ENCODE measurements at places on chromosomes 4 and X.

DNA sequence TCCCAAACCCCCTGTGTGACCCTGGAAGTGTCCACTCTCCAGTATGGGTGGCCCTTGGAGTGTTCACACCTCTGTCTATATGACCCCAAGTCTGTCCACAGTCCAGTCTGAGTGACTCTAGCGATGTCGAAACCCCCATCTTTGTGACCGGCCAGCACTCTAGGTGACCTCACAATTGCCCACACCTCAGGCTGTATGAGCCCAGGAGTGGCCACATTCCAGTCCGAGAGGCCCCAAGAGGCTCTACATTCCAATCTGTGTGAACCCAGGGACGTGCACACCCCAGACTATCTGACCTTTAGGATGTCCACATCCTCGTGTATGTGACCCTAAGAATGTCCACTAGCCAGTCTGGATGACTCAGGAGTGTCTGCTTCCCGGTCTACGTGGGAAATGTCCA, 7.3 kb upstream of the GLOD5 start:
- no peak for DNase-seq

DNA sequence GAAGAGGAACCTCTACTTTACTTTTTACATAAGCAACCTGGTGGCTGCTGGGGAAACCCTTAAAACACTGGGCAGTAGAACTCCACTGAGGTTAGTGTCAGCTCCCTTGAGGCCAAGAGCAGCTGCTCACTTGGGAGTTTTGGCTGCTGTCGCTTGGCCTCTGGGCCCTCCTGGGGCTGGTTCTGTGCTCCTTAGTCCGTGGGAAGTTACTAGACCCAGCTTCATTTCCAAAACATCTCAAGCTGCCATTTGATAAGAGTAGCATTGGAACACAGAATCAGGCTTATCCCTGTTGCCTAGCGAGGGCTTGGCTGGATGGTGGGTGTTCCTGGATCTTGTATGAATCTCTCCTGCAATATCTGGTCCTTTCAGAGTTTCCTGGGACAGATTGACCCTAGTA, 26.1 kb downstream of the RNF4 start:
- no peak for DNase-seq

GRCh38 chrX:110965409-110966090, 130.4 kb upstream of the PAK3 start:
- DNase-seq, result no peak

- DNase-seq, result no peak
Measured at GRCh38 chrX:148310426-148311165, 189.8 kb upstream of the AFF2 start.

GRCh38 chrX:118724365-118724764, 3.0 kb upstream of the IL13RA1 start:
- no peak for DNase-seq

DNA sequence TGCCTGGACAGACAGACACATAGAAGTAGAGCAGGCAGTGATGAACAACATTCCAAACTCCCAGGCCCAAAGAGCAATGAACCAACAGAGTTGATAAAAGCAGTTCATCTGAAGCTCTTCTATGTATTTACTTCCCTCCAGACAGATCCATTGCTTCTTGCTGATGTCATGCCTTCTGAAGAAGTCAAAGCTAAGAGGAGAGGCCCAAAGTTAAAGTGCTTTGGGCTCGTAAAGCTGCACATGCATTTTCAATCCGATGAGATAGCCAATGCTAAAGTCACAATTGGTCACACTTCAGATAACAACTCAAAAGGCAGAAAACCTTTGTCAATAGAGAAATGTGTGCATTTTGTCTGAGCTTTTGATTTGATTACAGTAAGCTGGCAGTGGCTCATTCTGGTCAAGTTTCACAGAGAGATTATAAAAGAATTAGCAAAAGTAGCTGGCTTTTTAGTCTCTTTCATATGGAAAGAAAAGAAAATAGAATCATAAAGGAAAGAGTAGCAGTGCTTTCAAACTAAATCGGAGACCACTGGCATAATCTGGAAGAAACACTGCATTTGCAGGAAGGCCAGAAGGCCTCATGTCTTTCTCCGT, 82.0 kb downstream of the GPC4 start:
- DNase-seq, result no peak

- no peak for DNase-seq
Measured at GRCh38 chrX:57587607-57588006, 4.2 kb upstream of the ZXDB start.

DNA sequence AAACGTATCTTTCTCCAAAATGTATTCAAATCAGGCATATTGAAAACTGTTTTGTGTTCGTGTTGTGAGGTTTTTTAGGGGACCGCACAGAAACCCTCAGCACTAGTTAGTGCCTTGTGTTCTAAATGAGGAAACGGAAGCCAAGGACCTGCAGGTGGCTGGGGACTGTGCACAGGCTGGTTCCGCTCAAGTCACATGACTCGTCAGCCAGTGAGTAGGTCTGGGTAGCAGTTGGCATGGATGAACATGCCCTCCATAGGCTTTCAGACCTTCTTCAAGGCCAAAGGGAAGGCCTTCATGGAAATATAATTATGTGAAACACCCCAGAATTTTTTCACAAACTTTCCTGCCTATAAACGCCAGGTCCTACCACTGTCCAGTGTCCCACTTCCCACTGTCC, 1.3 kb upstream of the F11 start:
- DNase-seq, result no peak

- no peak for DNase-seq
Measured at GRCh38 chr4:139044291-139044690, 28.7 kb downstream of the NOCT start.

DNA sequence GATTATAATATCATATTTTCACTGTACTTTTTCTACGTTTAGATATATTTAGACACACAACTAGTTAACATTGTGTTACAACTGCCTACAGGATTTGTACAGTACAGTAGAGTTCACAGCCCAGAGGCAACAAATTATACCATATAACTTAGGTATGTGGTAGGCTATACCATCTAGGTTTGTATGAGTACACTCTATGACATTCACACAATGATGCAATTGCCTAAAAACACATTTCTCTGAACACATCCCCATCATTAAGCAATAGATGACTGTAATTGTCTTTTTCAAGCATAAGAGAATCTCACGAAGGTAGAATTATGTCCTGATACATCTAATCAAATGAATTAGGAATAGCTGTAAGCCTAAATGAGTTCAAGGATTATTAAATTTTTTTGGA, 12.3 kb upstream of the TIGD2 start:
- no peak for DNase-seq

DNA sequence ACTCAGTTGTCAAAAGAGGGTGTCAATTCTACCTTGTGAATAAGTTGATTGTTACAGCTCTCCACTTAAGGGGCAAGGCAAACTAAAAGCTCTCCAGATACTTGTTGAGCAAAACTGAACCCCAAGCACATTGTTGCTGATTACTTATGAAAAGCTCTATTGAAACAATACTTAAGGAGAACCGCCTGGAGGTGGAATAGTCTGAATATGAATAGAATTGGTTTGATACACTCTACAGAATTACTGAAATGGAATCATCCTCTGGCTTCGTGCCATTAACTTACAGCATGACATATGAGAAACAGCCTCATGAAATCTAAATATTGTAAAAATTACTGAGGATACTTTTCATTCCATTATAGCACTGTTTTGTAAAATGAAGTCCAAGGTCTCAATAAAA, 127.0 kb upstream of the SH3RF1 start:
- no peak for DNase-seq

GRCh38 chr4:40736910-40737309, 12.8 kb upstream of the NSUN7 start:
- no peak for DNase-seq

DNA sequence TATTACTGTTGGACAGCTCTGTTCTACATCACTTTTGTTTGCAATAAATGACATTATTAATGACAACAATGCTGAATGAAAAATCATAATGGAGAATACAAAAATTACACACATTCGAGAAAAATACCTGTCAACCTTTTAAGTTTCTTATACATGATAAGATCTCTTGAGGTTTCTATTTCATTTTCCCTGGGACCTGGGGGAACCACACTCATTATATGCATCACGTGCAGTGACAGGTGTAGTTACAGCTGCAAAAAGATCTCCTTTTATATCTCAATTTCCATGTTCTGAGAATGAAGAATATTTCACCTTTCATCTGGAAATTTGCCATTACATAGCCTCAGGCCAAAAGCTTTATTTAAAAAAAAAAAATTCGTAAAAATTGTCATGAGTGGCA, 1347.0 kb upstream of the AGA start:
- no peak for DNase-seq

DNA sequence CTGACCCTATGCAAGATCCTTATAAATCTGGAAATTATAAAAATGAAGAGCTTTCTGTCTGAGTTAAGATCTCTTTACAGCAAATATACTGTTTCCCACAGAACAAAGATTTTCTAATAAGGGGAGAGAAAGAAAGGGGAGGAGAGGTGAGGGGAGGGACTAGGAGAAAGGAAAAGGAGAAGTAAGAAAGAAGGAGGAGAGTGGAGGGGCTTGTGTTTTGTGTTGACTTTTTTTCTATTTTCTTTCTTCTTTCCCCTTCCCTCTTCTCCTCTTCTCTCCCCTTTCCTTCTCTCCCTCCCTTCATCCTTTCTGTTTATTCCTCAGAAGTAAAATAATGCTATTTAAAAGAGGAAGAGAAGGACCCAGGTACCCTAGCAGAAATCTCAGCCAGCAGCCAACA, 6.2 kb downstream of the CXCL6 start:
- DNase-seq, result no peak

DNA sequence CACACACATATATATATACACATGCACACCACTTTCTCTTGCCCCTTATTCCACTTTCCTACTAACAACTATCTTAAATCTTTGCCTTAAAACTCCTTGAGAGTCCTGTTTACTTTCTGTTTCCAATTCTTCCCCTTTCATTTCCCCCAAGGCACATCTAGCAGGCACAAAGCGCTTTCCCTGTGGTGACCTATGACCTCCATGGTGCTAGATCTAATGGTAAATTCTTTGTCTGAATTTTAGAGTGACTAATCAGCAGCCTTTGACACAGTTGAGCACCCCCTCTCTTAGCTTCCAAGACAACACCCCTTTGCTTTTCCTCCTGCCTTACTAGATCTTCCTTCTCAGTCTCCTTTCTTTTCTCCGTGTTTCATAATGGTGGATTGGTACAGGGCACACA, 236.4 kb upstream of the TTC29 start:
- no peak for DNase-seq

DNA sequence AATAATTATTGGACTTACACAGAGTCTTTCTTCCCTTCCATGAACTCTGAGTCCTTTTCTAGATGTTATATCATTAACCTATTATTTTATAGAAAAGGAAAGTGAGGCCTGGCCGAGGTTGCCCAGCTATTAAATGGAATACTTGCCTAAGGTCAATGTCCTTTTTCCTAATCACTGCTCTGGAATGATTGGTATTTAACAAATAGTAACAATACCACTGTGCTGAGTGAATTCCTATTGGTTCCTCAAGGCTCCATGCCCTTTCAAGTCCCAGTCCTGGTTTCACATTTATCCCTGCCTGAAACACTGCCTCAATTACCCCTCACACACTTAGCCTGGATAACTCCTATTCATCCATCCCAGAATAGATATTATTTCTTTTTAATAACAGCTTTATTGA, 6.2 kb downstream of the TCEAL9 start:
- no peak for DNase-seq

GRCh38 chr4:99356992-99357391, 4.4 kb upstream of the ADH1C start:
- no peak for DNase-seq

DNA sequence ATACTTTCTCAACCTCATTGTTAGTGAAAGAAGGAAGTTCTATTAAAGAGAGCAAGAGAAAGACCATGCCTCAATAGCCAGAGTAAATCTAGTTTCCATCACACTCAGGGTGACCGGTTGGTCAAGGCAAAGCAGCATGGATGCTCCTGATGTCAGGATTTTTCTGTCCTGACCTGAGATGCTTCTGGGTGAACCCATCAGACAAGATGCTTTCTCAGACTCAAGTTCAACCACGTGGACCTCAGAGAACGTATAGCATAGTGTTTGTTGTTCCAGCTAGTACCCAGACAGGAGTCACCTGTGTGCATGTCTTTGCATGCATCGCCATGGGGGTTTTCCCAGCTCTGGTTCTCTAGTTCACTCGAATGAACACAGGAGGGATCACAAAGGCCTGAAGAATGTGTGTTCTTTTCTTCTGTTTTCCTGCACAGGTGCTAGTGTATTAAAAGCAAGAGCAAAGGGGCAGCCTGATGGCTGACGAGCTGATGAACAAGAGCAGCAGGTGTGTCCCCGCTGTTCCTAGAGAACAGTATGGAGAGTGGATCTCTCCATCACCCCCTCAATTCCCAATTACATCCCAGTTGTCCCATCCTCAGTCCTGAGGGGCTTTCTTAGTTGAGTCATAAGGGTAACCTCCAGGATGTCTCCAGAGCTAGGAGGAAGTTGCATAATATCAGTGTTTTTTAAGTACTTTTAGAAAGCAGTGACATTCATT, 110.5 kb upstream of the ENPP6 start:
- no peak for DNase-seq

DNA sequence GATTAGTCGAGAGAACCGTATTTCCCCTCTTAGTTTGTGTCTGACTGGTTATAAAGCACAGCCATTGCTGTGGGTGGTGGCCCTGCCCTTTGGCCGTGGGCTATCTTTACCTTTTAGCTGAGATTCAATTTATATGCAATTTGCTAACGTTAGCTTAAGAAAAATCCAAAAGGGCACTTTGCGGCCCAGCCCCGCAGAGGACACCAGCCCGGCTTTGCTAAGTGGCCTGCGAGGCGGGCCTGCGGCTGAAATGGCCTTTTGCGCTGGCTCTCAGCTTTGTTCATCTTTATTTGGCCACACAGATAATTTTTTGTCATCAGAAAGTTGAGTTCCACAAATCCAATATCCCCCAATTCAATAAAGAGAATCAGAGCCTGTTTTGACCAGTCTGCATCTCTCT, 48.3 kb downstream of the CPZ start:
- no peak for DNase-seq

DNA sequence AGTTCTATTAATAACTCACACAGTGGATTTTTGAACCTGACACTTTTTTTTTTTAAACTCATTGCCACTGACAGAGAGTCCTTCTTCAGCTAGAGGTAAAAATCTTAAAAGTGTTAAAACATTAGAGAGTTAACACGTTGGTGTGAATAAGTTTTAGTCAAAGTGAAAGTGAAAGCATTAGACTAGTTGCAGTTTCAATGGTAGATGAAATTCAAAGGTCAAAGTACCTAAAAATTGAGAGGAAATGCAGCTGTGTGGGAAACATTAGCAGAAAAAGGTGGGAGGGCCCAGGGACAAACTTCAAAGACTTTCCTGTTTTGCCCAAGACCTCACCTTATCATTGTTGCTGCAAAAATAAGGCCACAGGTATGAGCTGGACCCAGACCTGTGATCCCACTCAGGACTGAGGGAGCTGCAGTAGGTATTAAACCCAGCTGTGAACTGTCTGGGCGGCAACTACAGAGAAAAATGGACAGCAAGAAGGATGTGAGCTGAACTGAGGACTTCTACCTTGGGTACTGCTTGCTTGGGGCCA, 17.6 kb upstream of the GABRA4 start:
- no peak for DNase-seq

DNA sequence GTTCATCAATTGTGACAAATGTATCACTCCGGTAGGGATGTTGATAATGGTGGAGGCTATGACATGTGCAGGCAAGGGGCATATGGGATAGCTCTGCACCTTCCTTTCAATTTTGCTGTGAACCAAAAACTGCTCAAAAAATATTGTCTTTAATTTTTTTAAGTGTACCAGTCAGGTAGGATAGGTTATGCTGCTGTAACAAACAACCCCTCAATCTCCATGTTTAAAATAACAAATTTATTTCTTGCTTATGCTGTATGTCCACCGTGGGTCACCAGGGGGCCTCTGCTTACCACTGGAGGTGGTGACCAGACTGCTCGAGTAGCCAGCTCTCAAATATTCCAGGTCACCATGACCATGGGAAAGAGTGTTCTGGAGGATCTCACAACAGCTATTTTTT, 23.4 kb upstream of the MSX1 start:
- no peak for DNase-seq

Measured in stimulated activated CD8-positive, alpha-beta memory T cell treated with anti-CD3 and anti-CD28 coated beads, Interleukin-7, amount 100 ng/mL, for 24 hours (primary cell).